ENCODE measurements at places on chromosomes 3 and 15.

GRCh38 chr3:140188285-140188684 is 253.3 kb downstream of the CLSTN2 start:
- no peak for DNase-seq

GRCh38 chr15:58383876-58384275 is 47.9 kb upstream of the LIPC start:
- no peak for DNase-seq

- no peak for DNase-seq
Observed at GRCh38 chr3:139671863-139672646, 5.7 kb downstream of the NMNAT3 start.

DNA sequence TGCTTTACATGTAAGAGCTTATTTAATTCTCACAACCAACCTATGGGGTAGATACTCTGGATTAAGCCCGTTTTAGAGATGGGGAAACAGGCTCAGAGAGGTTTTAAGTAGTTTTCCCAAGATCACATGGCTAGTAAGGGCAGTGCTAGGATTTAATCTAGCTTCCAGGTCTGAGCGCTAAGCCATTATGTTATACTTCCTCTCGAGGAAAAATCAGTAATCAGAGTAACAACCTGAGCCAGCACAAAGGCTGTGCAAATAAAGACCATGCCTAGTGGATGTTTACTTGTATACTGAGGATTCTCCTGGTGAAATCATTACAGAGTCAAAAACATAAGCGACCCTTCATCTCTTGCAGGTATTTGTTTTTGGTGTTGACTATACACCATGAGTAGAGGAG is 9.0 kb downstream of the FSTL1 start:
- no peak for DNase-seq

- DNase-seq: no peak
Observed at GRCh38 chr3:43345246-43345645, 58.9 kb downstream of the SNRK start.

- no peak for DNase-seq
Observed at GRCh38 chr3:48934333-48934991, 15.8 kb downstream of the ARIH2 start.

- DNase-seq: no peak
Observed at GRCh38 chr15:29057856-29058255, 172.1 kb downstream of the APBA2 start.

GRCh38 chr15:77525400-77525811 is 104.7 kb downstream of the HMG20A start:
- no peak for DNase-seq

DNA sequence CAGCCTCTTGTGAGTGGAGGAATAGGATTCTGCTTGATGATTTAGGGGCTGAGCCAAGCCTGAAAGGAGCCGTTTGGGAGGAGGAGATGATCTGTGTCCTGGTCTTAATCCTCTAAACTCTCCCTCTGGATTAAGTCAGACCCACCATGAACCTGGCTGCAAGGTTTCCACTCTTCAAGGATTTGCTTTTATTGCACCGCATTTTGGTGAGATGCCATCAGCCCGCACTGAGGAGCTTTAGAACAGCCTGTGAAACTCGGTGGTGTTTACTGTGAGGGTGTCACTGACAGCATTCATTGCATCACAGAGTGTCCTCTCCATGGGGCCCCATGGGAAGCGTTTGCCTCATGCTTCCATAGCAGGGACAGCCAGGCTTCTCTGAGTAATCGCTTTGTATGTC is 59.2 kb downstream of the EPHB1 start:
- no peak for DNase-seq

- DNase-seq: peak; percentile 76
Observed at GRCh38 chr15:52261498-52262242, 33.9 kb downstream of the MYO5C start.

DNA sequence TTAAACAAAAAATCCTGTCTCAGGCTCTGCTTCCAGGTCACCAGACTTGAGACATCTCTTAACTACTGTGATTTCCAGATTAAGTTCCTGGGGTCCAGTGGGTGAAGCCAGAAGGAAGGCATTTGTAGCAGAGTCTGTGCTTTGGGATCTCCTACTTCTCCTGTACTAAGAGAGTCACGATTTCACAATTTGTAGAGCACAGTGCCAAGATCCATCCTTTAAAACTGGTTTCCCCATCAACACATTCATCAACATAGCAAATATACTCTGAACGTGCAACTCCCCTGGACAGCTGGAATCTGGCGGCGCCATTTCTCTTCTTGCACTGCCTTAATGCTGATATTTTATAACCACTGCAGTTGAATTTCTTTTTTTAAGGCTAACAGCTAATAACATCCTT is 33.2 kb downstream of the CDCP1 start:
- DNase-seq: peak; percentile 68

- DNase-seq: no peak
Observed at GRCh38 chr15:47292638-47293190, 424.6 kb upstream of the SEMA6D start.

GRCh38 chr3:172808969-172809546 is 58.5 kb downstream of the ECT2 start:
- DNase-seq: peak; percentile 44

DNA sequence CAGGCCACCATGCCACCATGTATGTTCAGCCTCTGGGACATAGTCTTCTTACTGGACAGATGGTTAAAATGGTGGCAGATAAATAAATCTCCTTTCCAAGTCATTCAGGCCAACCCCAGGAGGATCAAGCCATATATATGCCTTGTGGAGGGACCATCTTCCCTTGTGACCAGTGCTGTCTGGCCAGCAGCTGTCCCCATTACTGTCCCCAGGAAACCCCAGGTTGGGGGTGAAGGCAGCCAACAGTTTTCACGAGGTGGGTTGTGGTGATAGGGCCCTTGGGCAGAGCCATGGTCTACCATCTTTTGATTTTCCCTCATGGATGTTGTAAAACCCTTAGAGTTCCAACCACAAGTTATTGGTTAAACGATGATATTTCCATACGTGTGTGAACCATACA is 48.7 kb upstream of the PCSK6 start:
- DNase-seq: no peak

DNA sequence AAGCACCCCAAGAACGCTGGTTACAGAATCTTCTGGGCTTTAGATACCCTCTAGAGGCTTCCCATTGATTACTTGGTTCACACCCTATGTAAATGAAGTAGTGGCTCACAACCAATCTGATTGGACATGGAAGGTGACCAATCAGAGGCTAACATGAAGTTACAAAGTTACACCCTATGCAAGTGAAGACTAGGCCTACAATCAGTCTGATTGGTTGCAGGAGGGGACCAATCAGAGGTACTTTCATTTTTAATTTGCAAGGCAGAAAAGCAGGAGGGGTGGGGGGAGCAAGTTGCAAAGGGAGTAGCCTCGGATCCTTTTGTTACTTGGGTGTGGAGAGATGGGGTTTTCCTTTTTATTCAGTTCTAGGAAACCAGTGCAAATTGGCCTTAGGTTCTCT is 11.1 kb upstream of the RTP2 start:
- peak; percentile 55 for DNase-seq

GRCh38 chr3:112900113-112900512 is 53.4 kb upstream of the CD200R1L start:
- no peak for DNase-seq

DNA sequence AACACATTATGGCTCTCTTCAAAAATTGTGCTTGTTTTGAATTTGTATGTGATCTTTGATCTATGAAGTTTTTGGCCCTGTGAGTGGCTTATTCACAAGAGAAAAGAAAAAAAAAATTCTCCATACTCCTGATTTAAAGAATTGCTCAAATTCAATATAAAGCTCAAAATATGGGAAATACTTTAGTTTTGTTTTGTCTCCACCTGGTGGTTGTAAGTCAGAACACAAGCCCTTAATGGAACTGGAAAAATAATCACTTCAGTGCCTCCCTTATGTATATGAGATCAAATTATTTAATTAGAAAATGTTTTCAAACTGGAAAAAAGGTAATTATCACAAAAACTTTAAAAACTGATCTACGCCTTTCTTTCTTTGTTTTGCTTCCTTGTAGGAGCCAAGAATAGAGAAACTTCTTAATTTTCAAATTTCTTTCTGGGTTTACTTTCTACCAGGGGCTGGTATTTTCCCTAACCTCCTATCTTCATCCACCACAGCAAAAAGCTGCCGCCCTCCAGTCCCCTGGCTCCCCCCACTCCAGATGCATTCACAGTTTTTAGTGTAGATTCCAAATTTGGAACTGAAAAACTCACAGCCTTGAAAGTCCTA is 50.6 kb downstream of the SERP1 start:
- peak; percentile 63 for DNase-seq

- DNase-seq: no peak
Observed at GRCh38 chr15:33244471-33244870, 50.0 kb upstream of the FMN1 start.

DNA sequence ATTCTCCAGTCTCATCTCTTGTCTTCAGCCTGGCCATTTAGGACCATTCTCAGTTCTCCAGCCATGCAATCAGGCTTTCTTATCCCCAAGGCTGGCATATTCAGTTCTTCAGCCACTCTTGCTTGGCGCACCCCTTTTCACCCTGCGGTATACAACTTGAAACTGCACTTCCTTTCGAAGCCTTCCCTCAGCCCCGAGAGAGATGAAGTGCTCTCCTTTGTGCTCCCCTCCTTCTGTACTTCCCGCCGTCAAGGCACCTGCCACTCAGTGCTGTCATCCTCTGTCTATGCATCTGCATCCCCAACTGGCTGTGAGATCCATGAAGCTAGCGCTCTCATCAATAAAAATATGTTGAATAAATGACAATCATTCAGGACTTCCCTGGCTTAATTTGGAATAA is 45.7 kb downstream of the MORC1 start:
- DNase-seq: no peak

DNA sequence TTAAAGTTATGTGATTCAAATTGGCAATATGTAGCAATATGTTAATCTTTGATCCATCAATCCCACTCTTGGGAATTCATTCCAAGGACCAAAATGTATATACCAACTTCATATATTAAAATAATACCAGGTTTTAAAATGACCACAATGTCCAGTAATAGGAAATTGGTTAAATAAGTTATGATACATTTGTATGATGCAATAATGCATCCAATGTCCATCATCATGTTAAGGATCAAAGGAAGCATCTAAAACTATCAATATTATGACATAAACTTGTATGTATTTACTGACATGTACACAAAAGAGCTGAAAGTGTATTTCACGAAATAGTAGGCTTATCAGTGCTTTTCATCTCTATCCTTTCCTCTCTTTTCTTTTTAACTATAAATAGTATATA is 406.0 kb downstream of the RSL24D1 start:
- DNase-seq: no peak

- no peak for DNase-seq
Observed at GRCh38 chr3:16463119-16463518, 50.4 kb downstream of the RFTN1 start.

DNA sequence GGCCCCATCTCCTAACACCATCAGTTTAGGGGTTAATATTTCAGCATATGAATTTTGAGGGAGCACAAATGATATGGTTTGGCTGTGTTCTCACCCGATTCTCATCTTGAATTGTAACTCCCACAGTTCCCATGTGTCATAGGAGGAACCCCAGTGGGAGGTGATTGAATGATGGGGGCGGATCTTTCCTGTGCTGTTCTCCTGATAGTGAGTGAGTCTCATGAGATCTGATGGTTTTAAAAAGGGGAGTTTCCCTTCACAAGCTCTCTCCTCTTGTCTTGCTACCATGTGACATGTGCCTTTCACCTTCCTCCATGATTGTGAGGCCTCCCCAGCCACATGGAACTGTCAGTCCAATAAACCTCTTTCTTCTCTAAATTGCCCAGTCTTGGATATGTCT is 73.8 kb upstream of the TJP1 start:
- no peak for DNase-seq

- no peak for DNase-seq
Observed at GRCh38 chr15:89490081-89490813, 6.1 kb downstream of the RHCG start.

DNA sequence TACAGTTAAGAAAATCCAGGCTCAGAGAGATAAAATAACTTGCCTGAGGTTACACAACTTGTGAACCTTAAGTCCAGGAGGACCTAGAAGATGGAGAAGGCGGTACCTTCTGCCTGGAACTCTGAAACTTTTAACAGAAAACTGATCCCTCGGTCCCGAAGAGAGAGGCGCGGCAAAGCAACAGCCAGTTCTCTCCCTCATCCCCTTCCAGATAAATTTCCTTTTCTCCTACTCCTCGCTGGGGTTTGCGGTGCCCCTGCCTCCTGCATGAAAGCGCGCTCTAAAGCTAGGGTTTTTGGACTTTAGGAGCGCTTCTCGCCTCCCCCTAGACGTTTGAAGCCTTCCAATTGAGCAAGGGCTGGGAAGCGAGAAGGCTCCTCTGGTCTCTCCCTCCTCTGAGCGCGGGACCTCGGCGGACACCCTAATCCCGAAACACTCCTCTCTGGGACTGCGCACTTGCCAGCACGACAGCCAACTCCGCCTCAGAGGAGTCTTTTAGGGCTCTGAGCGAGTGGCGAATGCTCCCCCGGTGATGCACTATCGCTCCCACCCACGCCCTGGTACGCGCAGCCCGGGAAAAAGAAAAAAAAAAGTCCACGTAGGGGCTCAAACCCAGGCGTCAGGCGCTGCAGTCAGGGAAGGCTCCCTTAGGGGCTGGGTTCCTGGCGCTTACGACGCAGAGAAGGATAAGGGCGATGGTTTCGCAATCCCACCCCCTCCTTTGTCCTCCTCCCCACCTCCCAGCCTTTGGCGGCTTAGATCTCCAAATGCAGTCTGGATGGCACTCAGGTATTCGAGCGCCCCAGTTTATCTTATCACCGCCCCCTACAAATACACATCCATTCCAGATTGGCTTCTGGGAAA is 7.9 kb upstream of the EOMES start:
- no peak for DNase-seq

GRCh38 chr3:141949399-141949798 is 73.0 kb downstream of the ATP1B3 start:
- no peak for DNase-seq

DNA sequence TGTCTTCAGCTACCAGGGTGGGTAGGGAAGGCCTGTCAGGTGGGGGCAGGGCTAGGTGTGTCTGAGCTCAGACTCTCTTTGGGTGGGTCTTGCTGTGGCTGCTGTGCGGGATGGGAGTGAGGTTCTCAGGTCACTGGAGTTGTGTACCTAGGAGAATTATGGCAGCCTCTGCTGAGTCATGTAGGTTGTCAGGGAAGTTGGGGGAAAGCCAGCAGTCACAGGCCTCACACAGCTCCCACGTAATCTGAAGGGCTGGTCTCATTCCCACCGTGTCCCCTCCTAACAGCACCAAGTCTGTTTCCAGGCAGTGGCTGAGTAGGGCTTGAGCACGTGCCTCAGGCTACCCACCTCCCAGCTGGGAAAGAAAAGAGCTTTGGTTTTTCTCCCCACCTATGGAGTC is 67.0 kb downstream of the CHCHD4 start:
- no peak for DNase-seq

DNA sequence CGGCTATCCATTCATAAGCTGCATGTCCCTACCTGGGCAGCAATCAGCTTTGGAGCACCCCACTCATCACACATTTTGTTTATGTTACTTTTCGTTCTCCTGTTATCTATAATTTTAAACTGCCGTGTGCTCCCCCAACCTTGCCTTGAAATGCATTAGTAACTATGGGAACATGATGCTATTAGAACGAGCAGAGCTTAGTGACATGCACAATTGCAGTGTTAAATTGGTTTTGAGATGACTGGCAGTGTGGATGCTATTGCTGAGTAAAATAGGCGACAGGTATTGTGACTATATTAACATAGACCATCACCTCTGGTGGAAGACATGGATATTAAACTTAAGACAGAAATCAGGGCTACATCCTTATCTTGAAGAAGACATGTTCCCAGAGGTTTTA is 191.6 kb downstream of the KCNAB1 start:
- DNase-seq: no peak
